ENCODE measurements at places on chromosomes 13 and 19.

GRCh38 chr13:74907788-74908187, 574.2 kb downstream of the TBC1D4 start:
- DNase-seq: no peak

GRCh38 chr19:14072535-14073260, at the start of gene MISP3:
TSS of gene MISP3 (plus strand) at chr19:14072786. CDS start at chr19:14073310, 524 bp downstream.
- no peak for DNase-seq

DNA sequence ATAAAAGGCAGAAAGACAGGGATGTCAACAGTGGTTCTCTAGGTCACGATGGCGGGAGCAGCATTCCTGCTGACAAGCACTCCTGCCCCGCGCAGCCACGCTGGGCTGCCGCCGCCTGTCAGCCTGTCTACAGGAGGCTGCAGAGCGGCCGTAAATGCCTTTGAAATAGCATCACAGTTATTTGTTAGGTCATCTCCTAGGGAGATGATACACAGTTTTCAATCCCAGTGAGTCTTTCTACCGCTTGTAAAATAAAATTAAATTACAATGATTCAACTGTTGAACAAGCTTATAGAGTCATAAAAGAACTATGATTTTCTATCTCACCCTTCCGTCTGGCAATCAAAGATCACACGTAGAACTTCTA, 7.3 kb upstream of the SLC7A9 start:
- peak; percentile 32 for DNase-seq

GRCh38 chr19:49347835-49348234, 12.6 kb downstream of the CD37 start:
- no peak for DNase-seq

All from posterior vena cava (tissue), 2 donors.